NCI-H1417 (cell line): ENCODE measurements at places on chromosomes 7 and 10.

- no peak for DNase-seq
These were observed 347.7 kb downstream of the GLRX3 start for GRCh38 chr10:130483691-130484467.

DNA sequence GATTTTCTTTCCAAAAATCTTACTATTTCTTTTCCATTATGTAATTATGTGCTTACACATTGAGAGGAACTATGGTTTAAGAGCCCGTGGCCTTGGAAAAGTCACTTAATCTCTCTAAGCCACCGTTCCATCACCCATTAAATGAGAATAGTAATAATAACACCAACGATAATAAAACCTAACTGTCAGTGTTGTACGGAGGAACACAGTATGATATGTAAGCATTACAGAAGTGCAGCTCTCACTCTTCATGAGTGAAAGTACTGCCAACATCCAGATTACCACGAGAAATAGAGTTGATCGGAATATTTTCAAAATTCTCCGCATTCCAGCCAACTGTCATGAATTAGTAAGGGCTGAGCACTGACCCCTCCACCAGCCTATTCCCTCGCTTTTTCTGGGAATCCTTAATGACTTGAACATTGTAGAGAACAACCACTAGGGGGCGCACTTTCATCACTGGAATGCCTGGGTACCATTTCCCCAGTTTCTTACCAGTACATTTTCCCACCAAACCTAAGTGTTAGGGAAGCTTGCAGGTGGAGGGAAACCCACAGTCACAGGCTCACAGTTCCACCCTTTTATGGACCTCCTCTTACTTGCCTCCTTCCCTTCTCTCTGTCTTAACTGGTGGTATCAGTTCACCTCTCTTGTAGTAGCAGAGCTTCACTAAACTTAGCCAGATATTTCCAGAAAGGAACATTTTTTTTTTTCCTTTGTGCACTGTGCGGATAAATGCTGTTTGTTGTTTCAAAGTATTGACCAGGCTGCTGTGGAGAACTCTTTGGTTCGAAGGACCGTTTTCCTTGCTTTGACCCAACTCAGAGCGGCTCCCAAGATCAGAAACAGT, 27.8 kb downstream of the NKX2-3 start:
- peak; percentile 19 for DNase-seq

- no peak for DNase-seq
These were observed 60.3 kb downstream of the CNTNAP2 start for GRCh38 chr7:146176860-146177259.

DNA sequence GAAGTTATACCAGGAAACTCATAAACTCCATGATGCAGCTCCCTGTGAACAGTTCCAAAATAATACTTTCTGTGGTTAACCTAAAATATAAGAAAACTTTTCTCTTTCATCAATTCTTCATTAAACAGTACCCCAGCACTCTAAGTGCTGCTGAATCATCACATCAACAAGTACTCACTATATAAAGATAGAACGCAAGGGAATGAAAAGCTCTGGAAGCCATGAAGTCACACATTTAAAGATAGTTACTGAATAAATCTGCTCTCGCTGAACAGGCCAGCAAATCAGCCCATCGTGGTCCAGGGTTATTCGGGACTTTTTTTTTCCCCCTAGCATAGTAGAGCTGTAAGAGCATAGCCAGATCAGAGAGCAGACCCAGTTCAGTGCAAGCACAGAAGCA, 254.3 kb downstream of the IPMK start:
- DNase-seq, result no peak

- peak; percentile 18 for DNase-seq
These were observed 16.2 kb upstream of the NME8 start for GRCh38 chr7:37832194-37832593.

DNA sequence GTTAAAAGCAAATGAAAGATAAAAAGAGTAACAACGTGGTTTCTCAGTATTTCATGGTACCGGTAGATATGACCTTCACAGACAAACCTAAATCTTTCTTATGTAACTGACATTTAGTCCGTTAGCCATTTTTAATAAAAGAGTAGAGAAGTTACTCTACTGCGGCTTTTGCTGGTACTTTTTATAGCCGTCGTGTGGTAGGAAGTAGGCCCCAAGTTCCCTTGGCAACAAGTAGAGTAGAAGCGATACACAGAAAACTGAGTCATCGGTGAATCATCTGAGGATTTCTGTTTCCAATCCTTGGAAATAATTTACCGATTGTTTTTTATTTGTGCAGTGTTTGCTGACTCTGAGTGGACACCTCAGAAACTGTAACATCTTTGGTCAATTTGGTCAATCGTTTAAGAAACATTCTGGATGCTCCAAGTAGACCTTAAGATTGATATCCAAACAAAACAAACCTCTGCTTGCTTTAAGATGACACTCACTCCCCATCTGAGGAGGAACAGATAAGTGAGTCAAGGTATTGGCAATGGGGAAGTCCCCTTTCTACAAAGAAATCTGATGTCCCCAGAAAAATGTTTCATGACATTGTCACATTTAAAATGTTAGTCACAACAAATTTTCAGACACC, 63.9 kb upstream of the AHR start:
- DNase-seq, result no peak
